ENCODE measurements at places on chromosomes 3 and 15.

DNA sequence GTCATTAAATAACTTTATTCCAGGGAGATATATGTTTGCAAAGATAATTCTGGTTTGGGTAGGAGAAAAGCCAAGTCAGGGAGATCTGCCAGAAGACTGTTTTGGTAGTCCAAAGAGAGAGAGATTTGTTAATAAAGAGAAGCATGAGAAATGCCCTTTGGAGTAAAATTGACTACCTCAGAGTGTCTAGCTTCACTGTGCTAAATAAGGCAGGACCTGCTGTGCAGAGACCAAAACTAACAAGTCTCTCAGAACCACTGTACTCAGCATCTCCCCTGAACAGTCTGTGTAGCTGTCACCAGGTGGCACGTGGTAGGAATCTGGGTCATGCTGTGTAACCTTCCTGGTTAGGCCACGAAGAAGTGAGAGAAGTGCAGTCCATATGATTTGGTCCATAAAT is 31.6 kb upstream of the SLC35G2 start:
- DNase-seq, result no peak

GRCh38 chr3:32392536-32393302 is 1.1 kb downstream of the CMTM7 start:
- peak; percentile 53 for DNase-seq

DNA sequence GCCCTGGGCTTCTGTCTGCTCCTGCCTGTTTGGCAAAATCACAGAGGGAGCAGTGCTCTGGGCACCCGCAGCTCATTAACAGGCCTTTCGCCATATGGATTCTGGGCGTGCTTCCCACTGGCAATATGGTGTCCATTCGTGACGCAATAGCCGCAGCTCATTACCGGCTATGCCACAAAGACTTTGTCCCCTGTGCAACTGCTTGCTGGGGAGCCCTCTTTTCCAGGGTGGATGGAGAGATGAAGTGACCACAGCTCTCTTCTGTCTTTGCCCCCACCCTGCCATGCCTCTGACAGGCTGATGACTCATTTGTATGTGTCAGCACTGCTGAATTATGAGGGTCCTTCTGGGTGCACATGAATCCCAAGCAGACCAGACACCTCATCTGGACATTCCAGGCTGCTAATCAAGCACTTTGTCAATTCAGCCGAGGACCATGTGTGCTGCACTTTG is 214.3 kb upstream of the FEZF2 start:
- DNase-seq, result no peak

- no peak for DNase-seq
These were observed 1101.4 kb downstream of the ROBO1 start for GRCh38 chr3:78666470-78666800.

- no peak for DNase-seq
These were observed 87.5 kb downstream of the TBL1XR1 start for GRCh38 chr3:177109688-177110330.

- DNase-seq, result no peak
These were observed 28.6 kb downstream of the COLQ start for GRCh38 chr3:15492847-15493360.

DNA sequence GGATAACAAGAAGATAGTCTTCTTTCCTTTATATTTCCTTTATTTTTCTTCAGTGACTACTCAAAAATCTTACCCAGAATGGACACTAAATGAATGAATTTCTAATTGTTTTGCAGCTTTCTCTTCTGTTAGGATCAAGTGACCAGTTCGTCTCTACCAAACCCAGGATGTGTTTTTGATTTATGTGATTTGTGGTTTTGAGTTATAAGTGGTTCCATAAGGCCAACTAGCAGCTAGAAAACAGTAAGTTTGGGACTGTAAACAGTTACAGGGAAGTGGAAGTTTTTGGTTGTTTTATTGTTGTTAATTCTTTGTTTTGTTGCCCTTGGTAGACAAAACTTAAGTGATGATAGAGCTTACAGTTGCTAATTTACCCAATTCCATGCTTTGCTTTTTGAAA is 456.5 kb downstream of the IL5RA start:
- DNase-seq, result no peak

- no peak for DNase-seq
These were observed 35.6 kb upstream of the SEC13 start for GRCh38 chr3:10356461-10356981.

GRCh38 chr3:150225986-150226385 is 182.1 kb upstream of the TSC22D2 start:
- peak; percentile 43 for DNase-seq

DNA sequence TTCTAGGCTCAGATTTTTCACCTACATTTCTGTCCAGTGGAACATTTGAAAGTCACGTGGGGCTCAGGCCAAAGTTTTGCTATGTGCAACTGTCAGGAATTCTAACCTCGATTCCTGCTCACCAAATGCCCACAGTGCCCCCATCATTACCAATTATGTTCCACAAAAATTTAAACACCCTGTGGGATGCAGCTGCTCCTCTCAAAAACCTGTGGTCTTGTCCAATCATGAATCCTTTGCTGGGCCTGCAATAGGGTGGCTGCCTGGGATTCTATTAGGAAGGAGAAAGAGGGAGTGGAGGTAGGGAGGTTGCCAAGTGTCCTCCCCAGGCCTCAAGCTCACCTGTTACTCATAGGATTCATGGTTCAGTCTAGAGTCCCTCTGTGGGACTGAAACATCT is 68.1 kb downstream of the RHCG start:
- DNase-seq, result no peak

- DNase-seq, result no peak
These were observed 103.2 kb upstream of the BNIP2 start for GRCh38 chr15:59792359-59792758.

GRCh38 chr3:149327156-149327555 is 6.3 kb downstream of the TM4SF18 start:
- no peak for DNase-seq

DNA sequence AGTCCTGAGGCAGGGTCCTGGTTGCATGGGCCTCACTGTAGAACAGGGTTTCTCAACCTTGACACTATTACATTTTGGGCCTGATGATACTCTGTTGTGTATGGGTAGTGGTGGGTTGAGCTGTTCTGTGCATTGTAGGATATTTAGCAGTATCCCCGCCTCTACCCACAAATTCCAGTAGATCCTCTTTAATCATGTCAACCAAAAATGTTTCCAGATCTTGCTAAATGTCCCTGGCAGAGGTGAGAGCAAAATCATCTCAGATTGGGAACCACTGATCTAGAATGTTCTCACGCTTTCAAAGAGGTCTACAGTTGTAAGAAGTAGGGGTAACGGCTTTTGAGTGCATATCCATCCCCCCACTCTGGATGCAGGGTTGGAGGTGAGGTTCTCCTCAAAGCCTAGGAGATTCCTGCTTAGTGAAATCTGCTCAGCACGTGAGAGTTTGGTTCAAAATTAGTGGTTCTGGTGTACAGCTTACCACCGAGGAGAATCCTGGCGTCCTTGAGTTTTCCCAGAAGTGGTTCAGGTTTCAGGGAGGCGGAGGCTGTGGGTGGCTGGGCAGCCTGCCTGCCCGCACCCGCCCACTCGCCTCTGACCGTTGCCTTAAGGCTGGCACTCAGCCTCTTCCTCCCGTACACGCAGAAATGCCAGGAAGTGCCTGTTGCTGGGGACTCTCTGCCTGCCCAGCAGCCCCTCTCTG is 5.3 kb downstream of the ACVR2B start:
- peak; percentile 69 for DNase-seq

- DNase-seq, result no peak
These were observed 73.9 kb downstream of the IGF1R start for GRCh38 chr15:98722209-98722608.

GRCh38 chr3:125437631-125438435 is 62.7 kb upstream of the ZNF148 start:
- DNase-seq, result peak; percentile 53

DNA sequence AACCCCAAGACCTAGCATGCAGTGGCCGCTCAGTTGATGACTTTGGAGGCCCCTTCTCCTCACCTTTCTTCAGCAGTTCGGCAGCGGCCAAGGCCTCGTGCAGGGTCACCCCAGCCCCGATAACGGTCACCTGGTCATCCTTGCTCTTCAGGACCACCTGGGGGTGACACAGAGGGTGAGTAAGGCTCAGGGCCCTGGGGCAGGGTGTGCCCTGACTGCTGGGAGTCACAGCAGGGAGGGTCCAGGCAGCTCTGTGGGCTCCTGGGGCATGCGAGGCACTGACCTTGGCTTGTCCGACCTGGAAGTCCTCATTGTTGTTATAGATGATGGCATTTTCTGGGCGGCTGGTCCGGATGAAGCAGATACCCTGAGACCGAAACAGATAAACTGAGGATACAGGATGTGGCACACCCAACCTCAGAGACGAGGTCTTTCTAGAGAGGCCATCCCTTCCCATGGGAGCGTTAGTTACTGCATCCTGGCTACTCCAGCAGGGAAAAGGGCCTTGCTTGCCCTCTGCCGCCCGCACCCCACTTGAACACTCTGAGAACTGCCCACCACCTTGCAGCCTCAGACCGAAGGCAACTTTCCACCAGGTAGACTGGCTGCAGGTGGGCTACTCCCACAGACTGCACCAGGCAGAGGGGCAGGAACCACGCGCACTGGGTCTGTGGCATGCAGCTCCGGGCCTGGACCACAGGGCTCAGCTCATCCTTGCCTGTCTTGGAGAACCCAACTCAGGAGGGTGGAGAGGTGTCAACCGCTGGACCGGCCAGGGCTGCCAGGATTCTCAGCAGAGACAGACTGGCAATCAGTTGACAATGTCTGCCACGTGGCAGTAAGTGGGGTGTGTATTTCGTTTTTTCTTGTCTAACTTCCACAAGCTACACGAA is 27.6 kb downstream of the TKT start:
- DNase-seq, result peak; percentile 25

DNA sequence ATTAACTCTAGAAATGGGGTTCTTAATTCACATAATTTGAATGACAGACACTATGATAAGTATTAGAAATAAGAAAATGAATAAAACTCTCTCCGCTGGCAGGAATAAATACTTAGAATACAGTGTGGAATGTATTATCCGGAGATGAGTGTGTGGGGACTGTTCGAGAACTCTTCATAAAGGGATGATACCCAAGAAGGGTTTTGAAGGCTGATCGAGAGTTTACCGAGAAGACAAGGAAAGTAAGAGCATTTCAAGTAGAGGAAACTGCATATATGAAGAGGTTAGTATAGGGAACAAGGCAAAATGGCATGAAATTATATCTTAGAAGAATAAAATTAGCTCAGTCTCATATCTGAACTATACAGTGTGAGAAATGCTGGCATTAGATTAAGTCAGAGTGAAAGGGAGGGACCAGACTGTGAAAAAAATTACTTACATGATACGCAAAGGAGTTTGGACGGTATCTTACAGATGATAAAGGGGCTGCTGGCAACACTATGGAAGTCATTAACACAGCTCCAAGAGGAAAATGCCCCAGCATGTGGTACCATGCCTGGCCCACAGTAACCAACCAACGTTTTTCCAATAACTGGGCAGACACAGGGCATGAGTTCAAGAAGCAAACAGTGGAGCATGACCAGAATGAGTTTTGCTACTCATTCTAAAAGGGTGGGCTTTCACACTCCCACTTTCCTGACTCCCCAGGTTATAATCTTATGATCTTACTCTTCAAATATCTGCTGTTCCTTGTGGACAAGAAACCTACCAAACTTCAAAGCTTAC is 6.5 kb downstream of the DCBLD2 start:
- DNase-seq, result no peak

DNA sequence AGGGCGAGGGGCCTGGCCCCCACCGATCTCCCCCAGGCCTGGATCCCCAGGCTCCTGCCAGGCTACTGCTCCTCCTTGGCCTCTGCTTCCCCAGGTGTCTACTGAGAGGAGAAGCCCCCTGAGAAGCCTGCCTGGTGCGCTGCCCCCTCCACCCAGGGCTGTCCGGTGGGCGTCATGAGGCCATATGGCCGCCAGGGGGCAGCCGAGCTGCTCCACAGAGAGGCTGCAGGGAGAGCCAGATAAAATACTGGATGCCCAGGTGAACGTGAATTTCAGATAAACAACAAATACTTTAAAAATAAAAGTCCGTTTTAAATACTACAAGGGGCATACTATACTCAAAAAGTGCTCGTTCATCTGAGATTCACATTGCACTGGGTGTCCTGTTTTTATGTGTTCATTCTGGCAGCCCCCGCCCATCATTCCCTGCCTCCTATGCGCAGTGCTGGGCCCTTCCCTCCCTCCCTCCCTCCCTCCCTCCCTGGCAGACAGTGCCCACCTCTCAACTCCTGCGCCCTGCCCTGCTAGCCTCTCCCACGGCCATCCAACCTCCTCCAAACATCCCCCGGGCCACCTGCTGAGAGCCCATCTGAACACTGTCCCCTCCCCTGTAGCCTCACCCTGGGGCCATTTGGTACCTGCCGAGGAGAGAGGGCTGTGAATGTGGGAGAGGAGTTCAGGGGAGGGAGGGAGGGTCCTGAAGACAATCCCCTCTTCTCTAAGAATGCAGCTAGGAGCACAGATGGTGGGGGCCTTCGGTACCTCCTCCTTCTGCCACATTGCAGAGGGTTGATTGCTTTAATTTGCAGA is 29.6 kb downstream of the PSTPIP1 start:
- peak; percentile 85 for DNase-seq

DNA sequence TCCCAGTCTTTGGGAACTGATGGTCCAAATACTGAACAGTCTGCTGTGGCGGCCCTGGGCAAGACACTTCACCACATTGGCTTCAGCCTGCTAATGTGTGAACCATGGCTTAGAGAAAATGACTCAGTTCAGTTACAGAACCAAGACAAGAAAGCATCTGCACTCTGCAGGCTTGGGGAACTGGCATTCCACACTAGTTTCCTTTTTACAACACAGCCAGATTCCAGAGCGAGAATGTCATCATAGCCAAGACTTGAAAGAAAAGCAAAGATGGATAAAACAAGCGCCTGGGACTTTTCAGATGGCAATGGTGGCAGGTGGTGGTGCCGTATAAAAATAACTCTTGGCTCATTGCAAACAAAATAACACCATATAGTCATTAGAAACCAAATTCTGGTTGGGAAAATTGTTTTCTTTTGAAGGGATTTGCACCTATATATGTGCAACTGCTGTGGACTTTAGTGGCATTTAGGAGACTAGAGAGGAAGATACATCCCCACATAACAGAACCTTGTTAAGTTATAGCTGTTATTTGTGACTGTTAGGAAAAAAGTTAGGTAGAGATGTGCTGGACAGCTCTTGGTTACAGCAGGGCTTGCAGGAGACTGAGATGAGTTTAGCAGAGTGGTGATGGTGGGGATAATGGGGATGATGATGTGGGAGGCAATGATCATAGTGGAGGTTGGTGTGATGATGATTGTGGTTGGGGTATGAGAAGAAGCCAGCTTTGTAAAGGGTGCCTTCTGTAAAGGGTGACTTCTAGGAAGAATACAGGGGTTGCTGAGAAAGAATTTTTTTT is 273.6 kb downstream of the THRB start:
- DNase-seq, result no peak

- no peak for DNase-seq
These were observed 30.8 kb downstream of the MUC20 start for GRCh38 chr3:195751560-195751959.

GRCh38 chr15:41994772-41995475 is 22.6 kb upstream of the EHD4 start:
- no peak for DNase-seq

DNA sequence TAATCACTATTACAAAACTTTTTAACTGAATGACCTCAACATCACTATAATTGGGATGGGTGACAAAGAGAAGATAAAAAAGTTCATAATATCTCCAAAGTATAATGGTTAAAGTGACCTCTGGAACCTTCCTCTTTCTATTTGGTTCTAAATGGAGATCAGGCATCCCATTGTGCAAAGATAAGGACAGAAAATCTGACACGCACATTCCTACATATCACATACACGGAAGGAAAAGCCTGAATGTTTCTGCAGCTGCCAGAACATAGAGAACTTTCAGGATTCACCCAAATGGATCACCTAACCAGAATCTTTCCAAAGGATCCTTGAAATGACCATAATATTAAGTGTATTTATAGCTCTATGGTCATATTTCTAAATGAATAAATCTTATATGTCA is 128.2 kb downstream of the TFDP2 start:
- no peak for DNase-seq
